ENCODE measurements at places on chromosomes 13 and 19.

GRCh38 chr19:33301144-33301899 is 1.0 kb downstream of the CEBPA start:
- no peak for DNase-seq

DNA sequence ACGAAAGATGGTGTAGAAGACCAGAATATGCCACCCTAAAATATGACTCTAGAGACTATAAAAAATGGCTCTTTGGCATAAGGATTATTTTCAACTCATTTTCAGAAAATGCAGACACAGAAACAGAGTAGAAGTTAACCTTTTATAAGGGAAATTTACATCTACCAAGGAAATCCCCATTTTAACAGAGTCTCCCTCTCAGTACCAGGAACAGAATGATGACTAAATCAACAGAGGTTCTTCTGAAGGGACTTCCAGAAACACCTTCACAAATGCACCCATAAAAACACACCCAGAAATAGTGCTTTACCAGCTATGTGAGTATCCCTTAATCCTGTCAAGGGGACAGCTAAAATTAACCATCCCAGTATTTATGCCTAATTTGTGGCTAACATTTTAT is 29.1 kb downstream of the PLPP2 start:
- DNase-seq, result no peak

- no peak for DNase-seq
Measured at GRCh38 chr13:93646245-93646644, 419.6 kb downstream of the GPC6 start.

GRCh38 chr13:43730642-43731041 is 56.1 kb downstream of the ENOX1 start:
- no peak for DNase-seq

DNA sequence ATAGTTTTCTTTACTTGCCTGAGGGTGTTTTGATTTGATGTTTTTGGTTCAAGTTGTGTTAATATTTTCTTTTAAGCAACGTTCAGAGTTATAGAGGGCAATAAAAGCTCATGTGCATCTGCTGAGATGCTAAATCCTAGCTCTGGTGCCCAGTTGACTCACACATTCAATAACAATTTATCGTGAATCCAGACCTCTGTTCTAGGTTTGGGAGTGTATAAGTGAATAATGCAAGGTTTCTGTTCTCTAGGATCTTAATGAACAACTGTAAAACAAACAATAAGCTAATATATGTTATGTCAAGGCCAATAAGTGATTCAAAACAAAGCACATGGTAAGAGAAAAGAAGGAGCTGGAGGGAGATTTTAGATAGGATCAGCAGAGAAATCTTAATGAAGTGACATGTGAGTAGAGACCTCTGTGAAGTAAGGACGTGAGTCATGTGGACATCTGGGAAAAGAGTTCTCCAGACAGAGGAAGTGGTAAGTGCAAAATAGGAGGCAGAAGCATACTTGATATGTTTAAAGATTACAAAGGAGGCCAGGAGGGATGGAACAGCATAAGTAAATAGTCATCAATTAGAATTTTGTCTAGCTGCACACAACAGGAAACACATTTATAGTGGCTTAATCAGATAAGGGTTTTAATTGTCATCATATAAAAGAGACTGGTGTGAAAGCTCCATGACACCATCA is 278.5 kb upstream of the HTR2A start:
- DNase-seq, result no peak

GRCh38 chr19:50501186-50501567 is 9.8 kb downstream of the JOSD2 start:
- DNase-seq, result no peak

GRCh38 chr19:41537789-41538188 is 38.2 kb upstream of the CEACAM21 start:
- peak; percentile 62 for DNase-seq

DNA sequence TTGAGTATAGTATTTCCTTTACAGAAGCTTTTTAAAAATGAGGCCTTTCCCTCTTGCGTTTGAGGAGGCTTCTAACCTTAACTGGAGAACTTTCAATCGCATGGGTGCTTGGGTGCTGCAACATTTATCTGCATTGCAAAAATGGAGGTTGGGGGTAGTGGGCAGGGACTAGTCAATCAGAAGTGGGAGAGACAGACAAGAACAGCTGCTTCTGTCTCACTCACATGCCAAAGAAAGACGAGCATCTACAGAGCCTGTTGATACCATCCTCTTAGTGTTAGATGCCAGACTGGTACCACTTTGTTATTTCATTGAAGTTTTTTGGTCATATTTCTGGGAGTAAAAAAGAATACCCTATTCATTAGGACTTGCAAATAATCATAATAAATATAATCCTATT is 1292.2 kb downstream of the UQCRFS1 start:
- DNase-seq, result no peak

DNA sequence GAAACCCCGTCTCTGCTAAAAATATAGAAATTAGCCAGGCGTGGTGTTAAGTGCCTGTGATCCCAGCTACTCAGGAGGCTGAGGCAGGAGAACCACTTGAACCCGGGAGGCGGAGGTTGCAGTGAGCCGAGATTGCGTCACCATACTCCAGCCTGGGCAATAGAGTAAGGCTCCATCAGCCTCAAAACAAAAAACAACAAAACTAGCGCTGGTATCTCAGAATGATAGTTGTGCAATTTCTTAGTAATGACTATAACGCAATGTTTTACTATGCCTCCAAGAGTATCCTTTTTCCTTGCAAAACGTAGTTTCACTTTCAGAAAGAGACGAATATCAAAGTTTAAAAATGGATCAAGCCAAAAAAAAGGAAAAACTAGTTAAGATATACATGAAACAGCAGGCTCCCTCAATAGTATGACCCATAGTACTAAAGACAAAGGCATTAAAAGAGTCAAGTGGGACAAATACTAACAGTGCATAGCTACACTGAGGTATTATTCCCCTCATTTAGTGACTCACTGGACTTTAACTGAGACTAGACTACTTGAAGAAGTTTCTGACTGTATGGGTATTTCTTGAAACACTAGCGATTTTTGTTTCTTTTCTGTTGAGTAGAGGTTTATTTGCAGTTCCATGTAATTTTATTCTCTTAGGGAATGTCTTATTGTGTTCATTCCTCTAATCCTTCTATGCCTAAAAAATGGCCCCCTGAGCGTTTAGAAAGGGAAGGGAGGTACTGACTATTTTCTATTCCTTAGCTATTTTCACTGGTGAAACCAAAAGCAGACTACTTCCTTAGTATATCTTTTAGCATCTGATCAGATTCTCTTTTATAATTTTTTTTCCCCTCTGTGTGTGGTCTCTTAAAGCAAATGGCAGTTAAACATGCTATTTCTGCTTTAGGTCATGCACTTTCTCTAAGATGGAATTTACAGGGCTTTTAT is 10.4 kb upstream of the ITM2B start:
- no peak for DNase-seq

- peak; percentile 35 for DNase-seq
Measured at GRCh38 chr13:22061806-22062391, 391.0 kb downstream of the FGF9 start.

DNA sequence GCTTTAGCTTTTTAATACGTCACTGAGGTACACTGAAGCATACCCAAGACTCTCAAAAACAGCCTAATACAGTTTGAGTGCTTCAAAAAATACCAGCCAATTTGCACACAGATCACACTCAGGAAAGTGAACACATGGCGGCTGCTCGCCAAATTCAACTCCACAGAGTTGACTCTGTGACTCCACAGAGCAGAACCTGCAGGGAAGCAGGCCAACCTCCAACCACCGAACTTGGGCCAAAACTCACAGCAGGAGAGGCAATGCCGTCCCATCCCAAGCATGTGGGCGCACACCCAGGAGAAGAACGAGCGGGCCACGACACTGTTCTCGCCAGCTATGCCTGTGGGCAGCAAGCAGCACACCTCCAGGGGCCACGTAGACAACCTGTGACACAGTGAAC is 21.1 kb downstream of the ELL start:
- no peak for DNase-seq

DNA sequence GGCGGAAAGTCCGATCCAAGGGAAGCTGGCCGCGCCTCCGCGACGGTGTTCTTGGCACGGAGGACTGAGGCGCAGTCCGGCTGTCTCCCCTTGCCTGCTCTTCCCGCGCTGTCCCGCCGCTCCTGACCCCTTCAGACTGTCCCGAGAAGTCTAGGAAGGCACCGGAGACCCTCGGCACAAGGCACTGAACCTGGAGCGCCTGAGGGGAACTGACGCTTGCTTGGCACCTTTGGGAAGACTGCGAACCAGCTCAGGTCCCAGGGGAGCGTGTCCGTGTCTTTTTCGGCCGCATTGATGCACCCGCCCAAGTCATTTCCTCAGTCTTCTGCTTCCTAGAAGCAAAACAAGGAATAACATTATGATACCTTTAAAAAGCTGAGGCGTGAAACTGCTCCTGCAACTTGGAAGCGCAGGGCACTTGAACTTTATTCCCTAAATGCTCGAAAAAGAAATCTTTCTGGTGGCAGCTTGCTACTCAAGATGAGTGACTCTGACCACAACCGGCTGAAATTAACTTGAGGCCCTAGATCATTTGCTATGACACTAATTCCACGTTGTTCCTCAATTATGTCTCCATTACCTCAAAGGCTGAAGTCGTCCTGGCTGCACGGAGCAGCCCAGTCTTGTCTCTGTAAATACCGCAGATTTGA is 735 bp upstream of the FLT1 start:
- no peak for DNase-seq

- DNase-seq, result peak; percentile 20
Measured at GRCh38 chr19:37817180-37817981, 38.0 kb upstream of the ZNF573 start.

DNA sequence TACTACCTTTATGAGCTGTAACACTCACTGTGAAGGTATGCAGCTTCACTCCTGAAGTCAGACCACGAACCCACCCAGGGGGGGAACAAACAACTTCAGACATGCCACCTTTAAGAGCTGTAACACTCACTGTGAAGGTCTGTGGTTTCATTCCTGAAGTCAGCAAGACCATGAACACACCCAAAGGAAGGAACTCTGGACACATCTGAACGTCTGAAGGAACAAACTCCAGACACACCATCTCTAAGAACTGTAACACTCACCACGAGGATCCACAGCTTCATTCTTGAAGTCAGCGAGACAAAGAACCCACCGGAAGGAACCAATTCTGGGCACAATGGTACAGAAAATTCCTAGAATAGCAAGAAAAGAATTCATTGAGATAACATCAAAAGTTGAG is 1796.5 kb upstream of the MIR17HG start:
- DNase-seq, result no peak

DNA sequence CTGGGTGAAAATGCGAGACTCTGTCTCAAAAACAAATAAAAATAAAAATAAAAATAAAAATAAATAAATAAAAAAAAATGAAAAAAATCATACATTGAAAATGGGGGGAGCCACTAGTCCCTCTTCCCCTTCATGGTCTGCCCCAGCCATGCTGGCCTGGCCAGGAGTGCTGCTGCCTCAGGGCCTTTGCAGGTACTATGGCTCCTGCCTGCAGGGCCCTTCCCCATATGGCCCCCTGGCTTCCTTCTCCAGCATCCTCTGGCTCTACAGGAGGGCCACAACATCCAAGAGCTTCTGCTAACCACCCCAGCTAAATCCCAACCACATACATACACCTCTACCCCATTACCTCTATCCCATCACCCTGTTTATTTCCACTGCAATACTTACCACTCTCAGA is 4.6 kb upstream of the ABHD17A start:
- no peak for DNase-seq

GRCh38 chr13:80858131-80858530 is 517.2 kb upstream of the SPRY2 start:
- DNase-seq, result no peak

- DNase-seq, result no peak
Measured at GRCh38 chr19:7618348-7618747, 11.0 kb downstream of the XAB2 start.

GRCh38 chr13:77554069-77554468 is 18.6 kb downstream of the SCEL start:
- DNase-seq, result no peak

DNA sequence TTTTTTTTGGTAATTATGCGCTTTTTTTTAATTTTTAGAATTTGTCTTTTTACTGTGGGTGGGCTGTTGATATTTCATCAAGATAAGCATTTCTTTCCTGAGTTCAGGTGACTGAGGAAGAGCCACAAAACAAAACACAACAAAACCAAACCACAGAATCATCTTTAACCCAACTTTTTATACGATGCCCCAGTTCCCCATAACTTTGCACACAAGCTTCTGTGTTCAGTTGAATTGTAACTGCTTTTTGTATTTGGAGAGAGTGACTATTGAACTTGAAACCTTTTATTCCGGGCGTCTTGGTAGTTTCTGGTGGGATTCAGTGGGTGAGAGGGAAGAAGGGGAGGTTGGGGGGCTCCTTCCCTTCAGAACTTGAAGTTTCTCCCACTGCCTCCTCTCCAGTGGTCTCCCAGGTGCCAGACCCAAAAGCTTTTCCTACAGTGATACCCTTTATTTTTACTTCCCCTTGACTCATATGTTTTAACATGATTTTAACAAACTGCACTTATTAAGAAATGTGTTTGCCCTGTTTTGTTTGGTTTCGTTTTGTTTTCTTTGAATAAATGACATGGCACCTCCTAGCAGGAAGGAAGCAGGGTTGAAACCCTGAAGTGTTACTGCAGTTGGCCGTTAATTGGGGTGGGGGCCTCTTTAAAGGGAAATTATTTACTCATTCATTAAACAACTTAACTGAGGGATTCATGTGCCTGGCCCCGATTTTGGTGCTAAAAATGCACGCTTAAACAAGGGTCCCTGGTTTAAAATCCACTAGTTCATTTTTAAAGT is 2.7 kb upstream of the CCDC97 start:
- DNase-seq, result peak; percentile 30

DNA sequence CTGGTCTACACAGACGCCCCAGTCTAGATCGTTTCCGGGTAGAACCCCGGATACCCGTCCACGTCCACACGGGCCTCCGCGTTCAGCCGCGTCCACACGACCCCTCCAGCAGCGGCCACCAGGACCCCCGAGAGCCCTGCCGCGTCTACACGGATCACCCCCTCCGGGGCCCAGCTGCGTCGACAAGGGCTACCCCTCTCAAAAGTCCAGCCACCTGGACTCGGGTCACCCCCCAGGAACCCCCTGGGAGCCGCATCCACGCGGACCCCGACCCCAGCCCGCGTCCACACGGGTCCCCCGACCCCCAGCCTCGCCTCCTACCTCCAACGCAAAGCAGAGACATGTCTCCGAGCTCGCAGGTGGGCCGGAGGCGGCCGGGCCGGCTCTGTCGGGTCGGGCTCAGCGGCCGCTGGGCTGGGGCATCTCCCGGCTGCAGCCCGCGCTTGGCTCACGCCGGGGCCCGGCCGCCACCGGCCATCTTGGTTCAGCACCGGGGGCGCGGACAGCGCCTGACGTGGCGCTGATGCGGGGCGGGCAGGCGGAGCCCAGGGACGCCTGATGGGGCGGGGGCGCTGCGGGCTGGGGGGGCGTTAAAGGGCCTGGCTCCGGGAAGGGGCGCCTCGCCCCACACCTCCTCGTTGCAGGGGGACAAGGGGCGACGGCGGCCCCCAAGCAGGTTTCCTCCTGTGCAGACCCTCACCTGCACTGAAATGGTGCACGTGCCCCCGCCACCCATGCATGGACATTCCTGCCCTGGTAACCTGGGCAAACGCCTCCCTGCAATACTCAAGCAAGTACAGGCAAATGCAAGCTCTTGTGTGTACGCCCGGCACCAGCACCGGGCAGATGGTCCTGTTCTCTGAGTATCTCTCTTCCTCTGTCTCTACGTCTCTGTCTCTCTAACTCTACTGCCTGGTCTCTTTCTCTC is at the start of gene UNC13A:
Gene UNC13A, minus strand, starts transcription at position 498 of the 928 bp plus-strand sequence. Its CDS starts 155 bp downstream, at position 343.
- DNase-seq, result peak; percentile 54

GRCh38 chr13:109576331-109576813 is 210.0 kb downstream of the IRS2 start:
- no peak for DNase-seq
